ENCODE measurements at places on chromosomes 13 and 19.

DNA sequence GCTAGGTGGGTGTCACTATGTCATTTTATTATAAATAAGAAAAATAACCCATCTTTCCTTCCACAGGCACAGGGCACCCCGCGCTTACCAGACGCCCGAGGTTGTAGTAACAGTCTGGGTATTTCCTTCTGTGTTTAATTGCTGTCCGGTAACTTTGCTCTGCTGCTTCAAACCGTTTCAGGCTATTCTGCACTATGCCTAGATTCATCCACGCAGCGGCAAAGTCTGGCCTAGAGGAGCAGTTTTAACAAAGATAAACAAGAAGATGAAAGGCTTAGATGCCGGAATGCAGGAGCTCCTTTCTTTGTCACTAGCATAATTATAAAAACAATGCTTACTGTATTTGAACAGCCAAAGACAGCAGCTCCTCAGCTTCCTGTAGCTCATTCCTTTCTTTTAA is 36.9 kb upstream of the GGACT start:
- no peak for DNase-seq

DNA sequence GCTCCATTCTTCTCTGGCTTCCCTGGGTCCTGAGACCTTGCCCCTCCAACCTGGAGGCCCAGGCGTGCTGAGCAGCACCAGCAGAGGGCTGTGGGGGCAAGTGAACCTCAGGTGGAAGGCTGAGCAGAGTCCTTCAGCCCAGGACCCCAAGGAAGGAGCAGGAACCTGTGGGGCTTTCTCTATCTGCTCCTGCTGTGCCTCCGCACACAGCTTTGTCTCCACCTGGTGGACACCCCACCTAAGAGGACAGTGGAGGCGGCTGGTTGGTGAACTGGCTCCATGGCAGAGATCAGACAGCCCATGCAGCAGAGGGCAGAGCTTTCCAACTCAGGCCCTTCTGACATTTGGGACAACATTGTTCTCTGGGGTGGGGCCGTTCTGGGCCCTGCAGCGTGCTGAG is 19.7 kb downstream of the ZFR2 start:
- peak; percentile 16 for DNase-seq

DNA sequence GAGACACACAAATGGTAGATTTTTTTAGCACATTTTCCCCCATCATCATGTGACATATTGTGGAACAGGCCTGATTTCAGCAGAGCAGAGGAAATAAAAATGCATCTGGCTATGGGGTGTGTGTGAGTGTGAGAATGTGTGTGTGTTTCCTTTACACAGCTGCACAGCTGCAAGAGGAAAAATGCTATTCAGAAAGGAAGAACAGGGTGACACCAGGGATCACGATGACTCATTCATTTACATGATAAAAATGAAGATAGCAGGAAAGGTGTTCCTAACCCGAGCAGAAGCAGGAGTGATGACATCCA is 469.5 kb upstream of the TSHZ3 start:
- no peak for DNase-seq

- no peak for DNase-seq
Measured at GRCh38 chr19:36013280-36014011, 567 bp downstream of the ALKBH6 start.

GRCh38 chr13:52399046-52399445 is 6.9 kb downstream of the THSD1 start:
- DNase-seq: no peak

DNA sequence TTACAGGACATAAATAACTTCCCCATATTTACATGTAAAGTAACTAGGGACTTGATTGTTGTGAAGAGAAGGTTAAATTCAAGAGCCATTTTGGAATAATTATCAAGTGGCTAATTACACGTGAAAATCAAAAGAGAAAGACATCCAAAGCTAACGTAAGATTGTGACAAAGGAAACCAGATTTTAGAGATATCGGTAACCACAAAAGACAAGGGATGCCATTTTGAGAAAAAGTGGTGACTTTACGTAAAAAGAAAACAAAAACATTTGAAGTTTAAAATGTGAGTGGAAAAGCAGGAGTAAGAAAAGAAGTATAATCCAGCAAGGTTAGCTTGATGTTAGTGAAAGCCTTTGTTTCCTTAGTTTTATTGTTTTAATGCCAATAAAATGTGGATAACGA is 10.9 kb upstream of the VWA8 start:
- DNase-seq: no peak

GRCh38 chr19:34430738-34431625 is 2.8 kb downstream of the UBA2 start:
- DNase-seq: peak; percentile 39

Measured in HT1080 (cell line).